ENCODE measurements at places on chromosomes 13 and 19. TPM values are rescaled to one million over a fixed set of nuclear protein-coding genes. Genes with fewer than 3 reads are reported as not detected.

- H3K27me3 ChIP-seq = no peaks in the 10 kb centered on the region
- no peaks in the 10 kb centered on the region for H3K4me1 ChIP-seq
- H3K4me3 ChIP-seq = no peak overlapping the region
- H3K27ac ChIP-seq = no peak overlapping the region
- no peak for DNase-seq
Measured at GRCh38 chr19:11038511-11038910, 50.8 kb upstream of the LDLR start.

GRCh38 chr13:85521657-85522056, 277.6 kb downstream of the SLITRK6 start:
- H3K27me3 ChIP-seq = no peaks in the 10 kb centered on the region
- H3K4me3 ChIP-seq = no peak overlapping the region
- no peaks in the 10 kb centered on the region for H3K36me3 ChIP-seq
- no peaks in the 10 kb centered on the region for H3K4me1 ChIP-seq

DNA sequence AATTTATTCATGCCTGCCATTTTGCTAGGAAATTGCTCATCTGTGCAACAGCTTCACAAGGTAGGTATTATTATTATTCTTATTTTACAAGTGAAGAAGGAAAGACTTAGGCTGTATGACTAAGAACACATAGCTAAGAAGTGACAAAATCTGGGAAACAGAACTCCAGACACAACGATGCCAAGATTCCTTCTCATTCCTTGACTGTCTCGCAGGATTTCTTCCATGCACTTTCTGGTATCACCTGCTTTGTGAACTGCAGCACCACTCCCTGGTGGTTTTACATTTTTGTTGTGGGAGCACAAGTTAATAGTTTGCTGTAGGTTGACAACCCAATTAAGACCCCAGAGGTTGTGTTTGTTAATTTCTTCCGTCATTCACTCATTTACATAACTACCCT, 188.5 kb downstream of the LACC1 start:
- H3K4me3 ChIP-seq = no peak overlapping the region
- no peak overlapping the region for H3K27ac ChIP-seq
- no peak for DNase-seq
- no peaks in the 10 kb centered on the region for H3K27me3 ChIP-seq
- H3K36me3 ChIP-seq = no peaks in the 10 kb centered on the region

GRCh38 chr19:20513189-20513904, 52.2 kb downstream of the ZNF737 start:
- no peaks in the 10 kb centered on the region for H3K4me1 ChIP-seq
- H3K27ac ChIP-seq = no peak overlapping the region
- H3K4me3 ChIP-seq = no peak overlapping the region
- H3K36me3 ChIP-seq = no peaks in the 10 kb centered on the region

GRCh38 chr13:41419206-41419605, 38.1 kb upstream of the RGCC start:
- H3K27me3 ChIP-seq = no peaks in the 10 kb centered on the region
- H3K4me1 ChIP-seq = no peaks in the 10 kb centered on the region
- no peak for DNase-seq

GRCh38 chr13:85738696-85739320, 60.4 kb downstream of the SLITRK6 start:
- no peak overlapping the region for H3K27ac ChIP-seq
- H3K36me3 ChIP-seq = no peaks in the 10 kb centered on the region
- no peak for DNase-seq
- H3K4me3 ChIP-seq = no peak overlapping the region
- no peaks in the 10 kb centered on the region for H3K4me1 ChIP-seq

DNA sequence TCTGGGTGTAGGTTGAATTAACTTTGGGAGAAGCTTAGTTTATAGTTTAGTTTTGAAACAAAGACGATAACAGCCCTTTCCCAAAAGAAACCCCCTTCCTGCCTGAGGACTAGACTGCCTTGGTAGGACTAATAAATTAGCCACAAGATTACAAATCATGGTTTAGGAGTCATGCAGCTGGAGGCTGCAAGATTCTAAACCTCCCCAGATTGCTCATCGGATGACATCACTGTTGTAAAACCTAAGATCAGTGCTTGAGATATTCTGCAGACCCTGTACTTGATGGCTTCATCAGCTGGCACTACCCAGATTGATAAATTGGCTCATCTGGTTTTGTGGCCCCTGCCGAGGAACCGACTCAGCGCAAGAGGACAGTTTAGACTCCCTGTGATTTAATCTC, 35.9 kb upstream of the MPHOSPH8 start:
- no peak for DNase-seq
- H3K36me3 ChIP-seq = no peaks in the 10 kb centered on the region
- H3K4me1 ChIP-seq = no peaks in the 10 kb centered on the region

- no peaks in the 10 kb centered on the region for H3K4me1 ChIP-seq
- H3K27ac ChIP-seq = no peak overlapping the region
- peaks cover 59% of the 10 kb centered on the region for H3K27me3 ChIP-seq
- H3K36me3 ChIP-seq = no peaks in the 10 kb centered on the region
- peak; percentile 81 for DNase-seq
- H3K4me3 ChIP-seq = peak overlapping the region; percentile 65
Measured at GRCh38 chr19:41939861-41940730, 11.8 kb upstream of the ERFL start.

- H3K27ac ChIP-seq = no peak overlapping the region
- no peak overlapping the region for H3K4me3 ChIP-seq
- no peaks in the 10 kb centered on the region for H3K36me3 ChIP-seq
- no peaks in the 10 kb centered on the region for H3K27me3 ChIP-seq
Measured at GRCh38 chr13:54029226-54029625, 1000.6 kb downstream of the OLFM4 start.

- no peaks in the 10 kb centered on the region for H3K27me3 ChIP-seq
- H3K36me3 ChIP-seq = no peaks in the 10 kb centered on the region
- no peak for DNase-seq
- no peak overlapping the region for H3K27ac ChIP-seq
- H3K4me3 ChIP-seq = no peak overlapping the region
Measured at GRCh38 chr13:96816261-96816660, 178.0 kb downstream of the OXGR1 start.

- no peak overlapping the region for H3K27ac ChIP-seq
- H3K4me3 ChIP-seq = no peak overlapping the region
- peaks cover 14% of the 10 kb centered on the region for H3K27me3 ChIP-seq
- peak; percentile 90 for DNase-seq
- H3K36me3 ChIP-seq = no peaks in the 10 kb centered on the region
- H3K4me1 ChIP-seq = peaks cover 11% of the 10 kb centered on the region
Measured at GRCh38 chr13:94674609-94675348, 37.6 kb downstream of the SOX21 start.

DNA sequence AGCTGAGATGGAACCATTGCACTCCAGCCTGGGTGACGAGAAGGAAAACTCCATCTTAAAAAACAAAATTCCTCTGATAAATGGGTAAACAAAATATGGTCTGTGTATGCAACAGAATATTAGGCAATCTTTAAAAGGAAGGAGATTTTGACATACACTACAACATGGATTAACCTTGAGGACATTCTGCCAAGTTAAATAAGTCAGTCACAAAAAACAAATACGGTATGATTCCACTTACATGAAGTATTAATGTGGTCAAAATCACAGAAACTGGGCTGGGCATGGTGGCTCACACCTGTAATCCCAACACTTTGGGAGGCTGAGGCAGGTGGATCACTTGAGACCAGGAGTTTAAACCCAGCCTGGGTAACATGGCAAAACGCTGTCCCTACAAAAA, 3.0 kb upstream of the ZNF444 start:
- no peak overlapping the region for H3K4me3 ChIP-seq
- no peaks in the 10 kb centered on the region for H3K36me3 ChIP-seq
- no peaks in the 10 kb centered on the region for H3K27me3 ChIP-seq
- no peak for DNase-seq
- no peak overlapping the region for H3K27ac ChIP-seq

GRCh38 chr13:21942061-21942460, 271.2 kb downstream of the FGF9 start:
- H3K4me3 ChIP-seq = no peak overlapping the region
- no peak for DNase-seq
- no peaks in the 10 kb centered on the region for H3K36me3 ChIP-seq
- no peaks in the 10 kb centered on the region for H3K27me3 ChIP-seq

- peak overlapping the region; percentile 95 for H3K27ac ChIP-seq
- peaks cover 6% of the 10 kb centered on the region for H3K4me1 ChIP-seq
- peaks cover 38% of the 10 kb centered on the region for H3K36me3 ChIP-seq
- no peaks in the 10 kb centered on the region for H3K27me3 ChIP-seq
Measured at GRCh38 chr19:39427707-39428106, 8.0 kb downstream of the RPS16 start.

DNA sequence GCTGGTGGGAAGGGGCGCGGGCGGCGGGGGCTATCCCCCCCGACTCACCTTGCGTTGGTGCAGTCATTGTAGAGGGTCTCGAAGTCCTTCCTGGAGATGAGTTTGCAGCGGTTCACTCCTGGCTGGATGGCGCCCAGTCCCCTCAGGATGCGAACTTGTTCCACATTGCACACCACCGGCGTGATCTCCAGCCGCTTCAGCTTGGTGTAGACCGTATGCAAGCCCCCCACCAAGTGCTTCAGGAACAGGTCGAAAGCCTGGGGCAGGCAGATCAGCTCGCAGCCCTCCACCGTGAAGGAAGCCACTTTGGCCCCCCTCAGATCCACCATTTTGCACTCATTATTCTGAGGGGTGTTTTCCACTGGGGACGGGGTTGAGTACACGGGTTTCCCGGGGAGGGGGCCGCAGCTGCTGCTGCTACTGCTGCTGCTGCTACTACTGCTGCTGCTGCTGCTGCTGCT, 1.1 kb downstream of the DACH1 start:
- H3K4me1 ChIP-seq = no peaks in the 10 kb centered on the region
- H3K27ac ChIP-seq = peak overlapping the region; percentile 10
- no peaks in the 10 kb centered on the region for H3K36me3 ChIP-seq
- peak overlapping the region; percentile 86 for H3K4me3 ChIP-seq

- H3K4me1 ChIP-seq = peaks cover 2% of the 10 kb centered on the region
- no peak overlapping the region for H3K27ac ChIP-seq
- DNase-seq = peak; percentile 38
- H3K27me3 ChIP-seq = peaks cover 59% of the 10 kb centered on the region
- H3K4me3 ChIP-seq = no peak overlapping the region
Measured at GRCh38 chr19:45104658-45105349, 11.8 kb downstream of the PPP1R37 start.

GRCh38 chr19:13024951-13025697, 29.8 kb downstream of the NFIX start:
- no peaks in the 10 kb centered on the region for H3K36me3 ChIP-seq
- peaks cover 100% of the 10 kb centered on the region for H3K27me3 ChIP-seq
- H3K4me3 ChIP-seq = no peak overlapping the region
- H3K4me1 ChIP-seq = no peaks in the 10 kb centered on the region

DNA sequence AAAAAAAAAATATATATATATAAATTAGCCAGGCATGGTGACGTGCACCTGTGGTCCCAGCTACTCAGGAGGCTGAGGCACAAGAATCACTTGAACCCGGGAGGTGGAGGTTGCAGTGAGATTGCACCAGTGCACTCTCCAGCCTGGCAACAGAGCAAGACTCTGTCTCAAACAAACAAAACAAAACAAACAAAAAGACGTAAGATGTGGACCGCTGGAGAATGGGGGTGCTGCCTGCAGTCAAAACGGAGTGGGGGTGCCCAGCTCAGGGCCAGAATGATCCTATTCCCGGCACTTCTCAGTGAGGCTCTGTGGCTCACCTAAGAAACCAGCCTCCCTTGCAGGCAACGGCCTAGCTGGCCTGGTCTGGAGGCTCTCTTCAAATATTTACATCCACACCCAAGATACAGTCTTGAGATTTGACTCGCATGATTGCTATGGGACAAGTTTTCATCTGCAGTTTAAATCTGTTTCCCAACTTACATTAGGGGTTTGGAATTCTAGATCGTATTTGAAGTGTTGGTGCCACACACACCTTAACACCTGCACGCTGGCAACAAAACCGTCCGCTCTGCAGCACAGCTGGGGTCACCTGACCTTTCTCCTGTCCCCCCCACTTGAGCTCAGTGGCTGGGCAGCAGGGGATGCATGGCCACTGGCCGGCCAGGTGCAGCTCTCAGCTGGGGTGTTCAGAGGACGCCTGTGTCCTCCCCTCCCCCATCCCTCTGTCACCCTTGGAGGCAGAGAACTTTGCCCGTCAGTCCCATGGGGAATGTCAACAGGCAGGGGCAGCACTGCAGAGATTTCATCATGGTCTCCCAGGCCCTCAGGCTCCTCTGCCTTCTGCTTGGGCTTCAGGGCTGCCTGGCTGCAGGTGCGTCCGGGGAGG, at the start of gene F7:
Gene F7 (plus strand): TSS at position 760 of the 889 bp plus-strand sequence. CDS start 51 bp downstream, at position 811.
- H3K4me3 ChIP-seq = no peak within 1 kb of the TSS
- H3K4me1 ChIP-seq = peaks cover 9% of the 10 kb centered on the region
- no peak within 1 kb of the TSS for H3K27ac ChIP-seq
- peaks cover 13% of the 10 kb centered on the region for H3K27me3 ChIP-seq
- DNase-seq = no peak

- H3K4me3 ChIP-seq = peak overlapping the region; percentile 88
- H3K27ac ChIP-seq = no peak overlapping the region
- peaks cover 5% of the 10 kb centered on the region for H3K4me1 ChIP-seq
- peaks cover 4% of the 10 kb centered on the region for H3K36me3 ChIP-seq
- H3K27me3 ChIP-seq = no peaks in the 10 kb centered on the region
Measured at GRCh38 chr19:34481861-34482379, 362 bp downstream of the WTIP start.

DNA sequence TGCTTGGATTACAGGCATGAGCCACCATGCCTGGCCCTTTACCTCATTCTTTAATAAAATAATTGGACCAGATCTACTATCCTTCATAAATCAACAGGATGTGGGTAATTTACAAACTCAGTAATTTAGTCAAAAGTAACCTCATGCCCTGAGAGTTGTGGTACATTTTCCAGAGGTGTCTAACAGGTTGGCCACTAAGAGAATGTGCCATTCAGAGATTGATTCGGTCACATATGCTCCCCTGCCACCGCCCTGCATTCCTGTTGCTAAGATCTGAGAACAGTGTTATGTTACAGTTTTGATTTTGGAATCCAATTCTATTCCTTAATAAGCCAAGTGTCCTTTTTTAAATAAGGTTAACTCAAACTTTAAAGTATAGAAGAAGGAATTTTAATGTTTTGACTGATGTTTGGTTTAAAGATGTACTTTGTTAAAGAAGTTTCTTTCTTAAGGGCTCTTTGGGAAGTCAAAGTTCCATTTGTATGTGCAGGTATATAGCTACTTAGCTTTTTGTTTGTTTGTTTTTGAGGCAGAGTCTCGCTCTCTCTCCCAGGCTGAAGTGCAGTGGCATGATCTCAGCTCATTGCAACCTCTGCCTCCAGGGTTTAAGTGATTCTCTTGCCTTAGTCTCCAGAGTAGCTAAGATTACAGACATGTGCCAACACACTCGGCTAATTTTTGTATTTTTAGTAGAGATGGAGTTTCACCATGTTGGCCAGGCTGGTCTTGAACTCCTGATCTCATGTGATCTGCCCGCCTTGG, 29.2 kb downstream of the PHF11 start:
- no peak overlapping the region for H3K4me3 ChIP-seq
- no peaks in the 10 kb centered on the region for H3K27me3 ChIP-seq

NLRP11 gene
- total RNA-seq = not detected

DACH1 gene
- total RNA-seq = 1.1 TPM

NLRP4 gene
- total RNA-seq = not detected

C19orf85 gene
- total RNA-seq = 3.1 TPM

KCNK6 gene
- total RNA-seq = 5.1 TPM

FUT1 gene
- 6.6 TPM for total RNA-seq

PIP5K1C gene
- 43.5 TPM for total RNA-seq

CILP2 gene
- 3.6 TPM for total RNA-seq

CD37 gene
- total RNA-seq = not detected

TBXA2R gene
- 0.38 TPM for total RNA-seq

Data from endodermal cell (in vitro differentiated cells).